GM04504 (cell line): ENCODE measurements at places on chromosomes 2 and 18.
A peak's percentile ranks its signal among the peaks of the same experiment; 100 is the strongest.

DNA sequence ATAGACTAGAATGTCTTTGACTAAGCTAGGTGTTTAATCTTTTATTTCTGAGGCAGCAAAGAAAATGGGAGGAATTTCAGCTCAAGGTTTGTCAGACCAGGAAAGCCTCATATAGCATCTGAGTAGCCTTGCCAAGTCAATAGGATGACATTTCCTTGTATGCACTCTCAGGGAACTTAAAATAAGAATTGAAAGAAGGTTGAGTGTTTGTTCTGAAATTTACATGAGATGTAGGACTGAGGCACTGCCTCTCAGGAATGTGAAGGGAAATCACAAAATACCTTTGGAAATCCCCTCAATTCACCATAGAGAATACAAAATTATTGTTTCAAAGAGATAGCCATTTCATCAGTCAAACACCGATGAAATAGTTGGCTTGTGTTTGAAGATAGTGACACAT is 392.0 kb upstream of the NRP2 start:
- DNase-seq: no peak

DNA sequence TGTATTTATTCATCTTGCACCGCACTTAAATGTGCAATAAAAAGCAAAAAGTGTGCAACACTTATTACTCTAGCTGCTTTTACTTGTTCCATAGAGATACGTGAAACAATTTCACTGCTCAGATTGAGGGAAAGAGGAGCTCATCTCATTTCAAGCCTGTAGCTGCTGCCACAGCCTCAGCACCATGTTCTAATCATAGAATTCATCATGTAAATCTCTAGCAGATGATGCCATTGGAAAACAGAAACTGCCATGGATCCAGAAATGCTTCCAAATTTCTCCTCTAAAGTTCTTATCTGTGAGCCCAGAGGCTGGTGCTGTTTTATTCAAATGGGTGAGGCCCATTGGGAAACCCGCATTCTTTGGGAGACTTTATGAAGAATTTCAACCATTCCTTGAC is 2.0 kb downstream of the CDC42EP3 start:
- DNase-seq: no peak

GRCh38 chr2:225526760-225527390 is 127.4 kb downstream of the NYAP2 start:
- no peak for DNase-seq

- no peak for DNase-seq
Observed at GRCh38 chr2:16142383-16143361, 202.3 kb downstream of the MYCN start.

DNA sequence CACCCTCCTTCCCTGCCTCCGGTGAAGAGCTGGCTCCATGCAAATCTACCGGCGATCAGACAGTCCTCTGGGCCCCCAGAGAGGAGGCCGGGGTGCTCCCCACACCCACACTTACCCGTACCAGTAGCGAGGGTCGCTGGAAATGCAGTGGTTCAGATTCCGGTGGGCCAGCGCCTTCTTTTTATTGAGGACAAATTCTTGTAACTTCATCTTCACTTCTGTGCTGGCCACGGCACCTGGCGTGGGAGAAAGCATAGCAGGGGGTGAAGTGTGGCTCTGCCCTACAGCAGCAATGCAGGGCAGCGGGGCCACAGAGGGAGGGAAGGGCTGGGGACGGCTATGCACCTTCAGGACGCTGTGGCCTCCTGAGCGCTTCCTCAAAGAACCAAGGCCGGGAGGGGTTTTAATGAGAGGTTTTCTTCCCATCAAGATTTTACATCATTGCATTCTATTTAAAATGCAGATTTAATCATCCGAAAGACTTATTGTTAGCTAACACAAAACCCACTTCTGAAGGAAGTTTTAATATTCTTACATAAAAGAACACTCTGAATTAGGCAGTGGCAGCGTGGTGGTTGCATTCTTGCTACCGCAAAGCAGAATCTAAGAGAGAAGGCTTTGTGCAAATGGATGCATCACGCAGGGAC is 237.0 kb downstream of the HDAC4 start:
- no peak for DNase-seq

GRCh38 chr2:25301453-25302352 is 40.0 kb downstream of the DNMT3A start:
- peak; percentile 44 for DNase-seq

GRCh38 chr2:69693775-69694450 is 48.0 kb upstream of the ANXA4 start:
- no peak for DNase-seq

DNA sequence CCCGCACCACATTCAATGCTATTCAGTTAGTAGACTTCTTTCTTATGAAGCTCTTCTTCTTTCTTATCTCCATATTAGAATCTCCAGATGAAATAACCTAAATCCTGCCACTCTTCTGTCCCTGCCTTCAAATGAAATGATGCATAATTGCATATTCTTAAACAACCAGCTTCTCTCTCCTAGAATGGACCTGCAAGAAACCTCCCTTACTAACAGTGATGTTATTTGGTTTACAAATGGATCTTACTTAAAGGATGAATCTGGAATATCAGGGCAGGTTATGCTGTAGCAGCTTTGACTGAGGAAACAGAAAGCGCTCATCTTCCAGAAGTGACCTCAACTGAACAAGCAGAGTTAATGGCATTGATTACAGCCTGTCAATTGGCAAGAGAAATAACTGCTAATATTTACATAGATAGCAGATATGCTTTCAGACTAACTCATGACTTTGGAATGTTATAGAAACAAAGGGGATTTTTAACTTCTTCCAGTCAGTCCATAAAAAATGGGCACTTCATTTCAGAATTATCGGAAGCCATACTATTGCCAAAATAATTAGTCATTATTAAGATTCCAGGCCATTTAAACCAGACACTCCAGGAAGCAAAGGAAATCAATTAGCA is 755.7 kb upstream of the HS6ST1 start:
- DNase-seq: no peak

- DNase-seq: no peak
Observed at GRCh38 chr18:78913830-78914231, 65.8 kb upstream of the SALL3 start.

DNA sequence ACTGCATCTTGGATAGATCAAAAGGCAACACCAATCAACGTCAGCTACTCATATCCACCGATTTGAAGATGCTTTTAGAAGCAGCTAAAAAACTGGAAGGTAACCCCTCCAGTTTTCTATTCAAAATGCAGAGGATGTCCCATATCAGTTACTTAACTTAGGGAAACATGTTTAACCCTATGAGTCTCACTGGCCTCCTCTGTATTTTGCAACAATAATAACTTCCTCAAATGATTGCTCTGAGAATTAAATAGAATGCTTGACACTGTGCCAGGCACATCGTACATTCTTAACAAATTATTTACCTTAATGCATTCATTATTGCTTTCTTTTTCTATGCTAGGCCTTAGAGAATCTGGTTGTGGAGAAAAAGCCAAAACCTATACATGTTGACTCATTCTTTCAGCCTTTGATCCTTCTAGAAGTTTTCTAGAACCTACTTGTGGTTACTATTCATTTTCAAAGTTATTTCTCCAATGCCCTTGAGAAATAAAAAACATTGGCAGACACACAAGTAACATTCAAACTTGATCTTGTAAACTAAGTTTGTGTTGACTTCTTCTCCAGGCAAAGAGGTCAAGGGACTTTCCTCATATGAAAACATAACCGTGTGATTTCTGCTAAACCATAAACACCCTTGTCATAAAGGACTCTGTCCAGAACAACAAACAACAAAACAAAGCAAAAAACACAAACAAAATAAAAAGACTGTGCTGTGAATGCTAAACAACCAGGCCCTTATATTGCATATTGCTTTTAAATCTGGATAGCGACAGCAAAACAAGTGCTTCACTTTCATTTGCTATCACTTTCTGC is 4.6 kb downstream of the DOCK10 start:
- DNase-seq: no peak

DNA sequence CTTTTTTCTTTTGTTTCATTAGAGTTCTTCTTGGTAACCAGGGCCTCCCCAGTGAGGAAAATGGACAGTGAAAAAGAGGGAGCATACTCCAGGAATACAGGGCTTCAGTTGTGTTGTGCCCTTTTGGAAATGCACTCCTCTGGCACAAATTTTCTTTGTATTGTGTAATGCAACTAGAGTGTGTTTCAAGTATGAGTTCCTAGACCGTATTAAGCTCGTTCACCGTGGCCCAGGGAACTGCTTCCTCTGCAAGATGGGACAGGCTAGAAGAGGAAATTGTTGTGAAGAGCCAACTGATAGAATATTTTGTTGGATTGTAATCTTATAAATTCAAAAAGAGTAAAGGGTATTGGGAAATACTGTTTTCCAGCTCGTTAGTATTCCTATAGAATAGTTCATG is 137.2 kb upstream of the TTC39C start:
- no peak for DNase-seq

GRCh38 chr2:46703588-46703987 is 212.0 kb downstream of the MCFD2 start:
- DNase-seq: no peak

DNA sequence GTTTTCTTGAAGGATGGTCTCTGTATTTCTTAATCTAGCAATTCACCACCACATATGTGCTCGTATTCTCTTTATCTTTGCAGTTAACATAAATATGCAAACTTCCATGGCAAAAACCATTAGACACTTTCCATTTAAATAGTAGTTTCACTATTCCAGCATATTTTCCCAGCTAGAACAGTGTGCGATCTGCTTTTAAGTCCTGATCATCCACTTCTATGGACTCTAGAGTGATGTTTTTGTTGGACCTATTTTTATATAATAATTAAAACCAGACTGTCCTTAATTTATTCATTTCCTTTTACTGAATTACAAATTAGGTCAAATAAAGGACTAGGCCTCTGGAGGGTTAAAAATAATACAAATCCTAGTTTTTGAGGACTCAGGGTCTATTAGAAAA is 418.4 kb upstream of the TRIB2 start:
- DNase-seq: no peak

DNA sequence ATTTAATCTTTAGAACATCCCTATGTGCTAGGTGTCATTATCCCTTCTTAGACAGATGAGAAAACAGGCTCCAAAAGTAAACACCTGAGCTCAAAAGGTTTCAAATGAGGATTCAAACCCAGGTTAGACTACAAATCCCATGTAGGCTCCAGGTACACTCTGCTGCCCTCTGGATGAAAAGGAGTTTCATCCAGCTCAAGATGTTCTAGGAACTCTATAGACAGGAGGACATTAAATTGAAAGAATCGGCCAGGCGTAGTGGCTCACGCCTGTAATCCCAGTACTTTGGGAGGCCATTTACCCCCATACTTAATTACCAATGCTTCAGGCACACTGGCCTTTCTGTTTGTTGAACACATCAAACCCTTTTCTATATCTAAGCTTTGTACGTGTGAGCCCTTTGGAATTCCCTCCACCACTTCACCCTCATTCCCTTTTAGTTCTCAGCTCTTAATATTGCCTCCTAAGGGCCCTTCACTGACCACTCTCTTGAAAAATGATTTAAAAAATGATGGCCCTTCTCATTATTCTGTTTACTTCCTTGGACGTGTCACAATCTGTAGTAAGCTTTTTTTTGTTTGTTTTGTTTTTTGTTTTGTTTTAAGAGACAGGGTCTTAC is 10.7 kb downstream of the SLC25A12 start:
- DNase-seq: no peak

- no peak for DNase-seq
Observed at GRCh38 chr2:126300348-126300747, 355.6 kb upstream of the GYPC start.

GRCh38 chr2:120722246-120722567 is 13.5 kb upstream of the GLI2 start:
- no peak for DNase-seq

- DNase-seq: no peak
Observed at GRCh38 chr2:196131384-196131937, 39.9 kb downstream of the STK17B start.

DNA sequence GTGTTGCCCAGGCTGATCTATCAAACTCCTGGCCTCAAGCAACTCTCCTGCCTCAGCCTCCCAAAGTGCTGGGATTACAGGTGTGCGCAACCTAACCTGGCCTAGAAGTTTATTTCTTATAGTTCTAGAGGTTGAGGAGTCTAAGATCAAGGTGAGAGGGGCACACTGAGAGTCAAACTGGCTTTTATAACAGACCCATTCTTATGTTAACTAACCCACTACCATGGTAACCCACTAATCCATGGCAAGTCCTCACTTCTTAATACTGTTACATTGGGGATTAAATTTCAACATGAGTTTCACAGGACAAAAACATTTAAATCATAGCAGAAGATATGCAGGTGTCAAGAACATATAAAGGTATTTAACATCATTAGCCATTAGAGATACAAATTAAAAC is 50.6 kb downstream of the MDH1 start:
- DNase-seq: no peak

DNA sequence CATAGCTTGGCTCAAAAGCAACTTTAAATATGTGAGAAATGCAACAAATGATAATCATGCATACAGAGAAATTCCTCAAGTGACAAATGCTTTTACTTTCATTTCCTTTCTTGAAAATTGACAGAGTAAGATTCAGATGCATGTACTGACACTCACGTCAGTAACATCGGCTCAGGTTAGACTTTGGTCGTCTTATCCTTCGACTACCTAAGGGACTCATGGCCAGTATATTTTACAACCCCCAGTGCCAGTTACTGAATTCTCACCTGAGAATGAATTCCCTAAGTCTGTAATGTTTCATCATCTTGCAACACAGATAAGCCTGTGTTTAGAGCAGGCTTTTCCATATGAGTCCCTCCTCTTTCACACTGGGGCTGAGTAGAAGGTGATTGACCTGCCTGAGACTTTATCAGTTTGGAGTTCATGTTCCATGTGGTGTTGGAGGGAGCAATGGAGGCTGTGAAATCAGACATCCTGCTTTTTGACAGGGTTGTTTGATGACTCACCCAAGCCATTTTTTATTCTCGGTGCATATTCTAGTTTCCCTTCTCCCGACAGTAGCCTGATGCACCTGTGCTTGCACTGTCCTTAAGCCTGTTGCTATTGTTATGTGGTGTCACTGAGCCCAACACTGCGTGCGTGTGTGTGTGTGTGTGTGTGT is 30.5 kb upstream of the ATP8B1 start:
- no peak for DNase-seq

DNA sequence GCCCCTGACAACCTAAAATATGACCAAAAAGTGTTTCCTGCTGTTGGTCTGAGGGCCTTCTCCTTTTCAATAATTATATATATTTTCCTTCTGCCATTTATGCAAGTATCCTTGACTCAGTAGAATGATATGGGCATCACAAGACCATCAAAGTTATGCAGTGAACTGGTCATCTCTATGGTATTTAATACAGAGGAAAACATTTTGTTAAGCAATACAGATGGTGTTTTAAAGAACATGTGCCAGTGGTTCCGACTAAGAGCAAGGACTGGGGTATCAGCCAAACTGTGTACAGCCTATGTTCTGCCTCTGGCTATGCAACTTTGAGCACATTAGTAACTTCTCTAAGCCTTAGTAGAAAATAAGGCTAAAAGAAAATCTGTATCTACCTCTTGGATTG is 179.0 kb downstream of the TRABD2A start:
- peak; percentile 89 for DNase-seq

- DNase-seq: no peak
Observed at GRCh38 chr2:7905756-7906155, 776.1 kb upstream of the ID2 start.

GRCh38 chr18:58135701-58136331 is 91.8 kb downstream of the NEDD4L start:
- peak; percentile 30 for DNase-seq
